Stimulated activated CD4-positive, alpha-beta T cell treated with anti-CD3 and anti-CD28 coated beads, Interleukin-1b, Interleukin-23, amount 100 ng/mL, for 1 hour (primary cell): ENCODE measurements at places on chromosomes 3 and 15.

DNA sequence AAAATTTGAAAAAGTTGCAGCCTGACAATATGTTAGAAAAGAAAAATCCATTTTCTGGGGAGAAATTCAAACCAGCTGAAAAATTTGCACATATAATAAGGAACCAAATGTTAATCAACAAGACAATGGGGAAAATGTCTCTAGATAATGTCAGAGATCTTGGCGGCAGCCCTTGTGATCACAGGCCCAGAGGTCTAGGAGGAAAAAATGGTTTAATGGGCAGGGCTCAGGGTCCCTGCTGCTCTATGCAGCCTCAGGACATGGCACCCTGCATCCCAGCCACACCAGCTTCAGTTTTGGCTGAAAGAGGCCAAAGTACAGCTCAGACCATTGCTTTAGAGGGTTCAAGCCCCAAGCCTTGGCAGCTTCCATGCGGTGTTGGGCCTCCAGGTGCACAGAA is 701.9 kb downstream of the IGSF11 start:
- no peak for DNase-seq

DNA sequence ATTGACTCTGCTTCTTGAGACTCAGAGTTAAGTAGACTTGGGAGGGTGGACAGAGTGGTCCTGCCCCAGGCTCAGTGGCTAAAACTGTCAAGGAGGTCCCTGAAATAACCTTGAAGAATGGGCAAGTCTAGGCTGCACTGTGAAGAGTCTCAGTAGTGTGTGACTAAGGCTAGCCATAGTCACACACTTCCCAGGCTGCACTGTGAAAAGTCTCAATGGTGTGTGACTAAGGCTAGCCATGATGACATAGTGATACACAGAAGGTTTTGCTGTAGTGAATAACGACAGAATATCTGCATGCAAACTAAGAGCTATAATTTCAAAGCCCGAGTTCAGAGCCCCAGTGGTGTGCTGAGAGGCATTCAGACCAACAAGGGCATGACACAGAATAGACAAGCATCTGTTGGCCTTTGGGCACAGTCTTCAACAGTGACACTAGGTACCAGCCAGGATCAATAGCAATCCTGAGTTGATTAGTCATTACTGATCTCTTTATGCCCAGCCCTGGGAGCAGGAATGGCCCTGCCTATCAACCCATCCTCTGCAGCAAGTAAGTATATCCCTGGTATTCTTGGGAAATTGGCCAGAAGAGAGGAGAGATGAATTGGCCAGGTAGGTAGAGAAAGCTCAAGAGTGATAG is 72.4 kb upstream of the BBX start:
- no peak for DNase-seq

- no peak for DNase-seq
Observed at GRCh38 chr3:130725746-130726145, 20.9 kb downstream of the PIK3R4 start.

GRCh38 chr3:105970283-105970682 is 101.5 kb upstream of the CBLB start:
- DNase-seq = no peak

GRCh38 chr15:70726753-70727152 is 36.6 kb downstream of the UACA start:
- no peak for DNase-seq

GRCh38 chr15:48046813-48047438 is 73.9 kb upstream of the SLC24A5 start:
- DNase-seq = no peak
